Activated T-cell treated with anti-CD3 and anti-CD28 coated beads for 48 hours (primary cell): ENCODE measurements at places on chromosomes 16 and 17.

GRCh38 chr17:34291721-34292348 is 6.3 kb downstream of the CCL11 start:
- DNase-seq = no peak

- DNase-seq = no peak
These were observed 36.6 kb upstream of the CARMIL2 start for GRCh38 chr16:67608364-67608763.

GRCh38 chr17:2500446-2500845 is 11.2 kb downstream of the METTL16 start:
- DNase-seq = no peak

DNA sequence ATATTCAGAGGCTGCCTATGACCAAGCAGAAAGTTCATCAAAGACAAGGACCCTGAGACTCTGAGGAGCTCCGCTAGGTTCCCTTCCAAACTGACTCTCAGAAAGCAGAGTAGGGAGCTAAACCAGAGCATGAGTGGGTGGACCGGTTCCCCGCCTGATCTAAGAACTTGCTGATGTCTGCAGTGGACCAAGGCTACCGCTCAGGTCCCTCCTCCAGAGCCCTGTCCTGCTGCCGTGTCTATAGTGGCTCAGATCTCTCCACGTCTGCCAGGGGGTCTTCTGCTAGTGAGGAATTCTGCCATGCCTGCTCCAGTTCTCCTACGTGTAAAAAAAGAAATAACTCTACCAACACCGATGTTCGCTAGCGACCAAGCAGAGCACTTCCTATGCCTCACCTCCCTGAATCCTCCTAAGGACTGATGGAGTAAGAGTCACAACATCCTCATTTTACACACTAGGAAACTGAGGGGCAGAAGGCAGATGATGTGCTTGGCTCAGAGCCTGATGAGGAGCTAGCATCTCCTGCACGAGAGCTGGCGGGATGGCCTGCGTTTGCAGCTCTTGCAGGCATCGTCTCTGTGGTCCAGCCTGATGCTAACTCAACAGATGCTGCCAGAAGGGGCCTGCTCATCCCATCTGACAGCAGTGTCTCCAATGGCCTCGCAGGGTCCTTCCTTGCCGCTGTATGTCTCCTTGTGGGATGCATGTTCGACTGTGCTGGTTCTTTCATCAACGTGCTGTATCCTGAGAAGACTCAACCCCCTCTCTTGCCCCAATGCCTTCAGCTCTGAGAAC is 265.5 kb downstream of the C16orf95 start:
- DNase-seq = no peak

DNA sequence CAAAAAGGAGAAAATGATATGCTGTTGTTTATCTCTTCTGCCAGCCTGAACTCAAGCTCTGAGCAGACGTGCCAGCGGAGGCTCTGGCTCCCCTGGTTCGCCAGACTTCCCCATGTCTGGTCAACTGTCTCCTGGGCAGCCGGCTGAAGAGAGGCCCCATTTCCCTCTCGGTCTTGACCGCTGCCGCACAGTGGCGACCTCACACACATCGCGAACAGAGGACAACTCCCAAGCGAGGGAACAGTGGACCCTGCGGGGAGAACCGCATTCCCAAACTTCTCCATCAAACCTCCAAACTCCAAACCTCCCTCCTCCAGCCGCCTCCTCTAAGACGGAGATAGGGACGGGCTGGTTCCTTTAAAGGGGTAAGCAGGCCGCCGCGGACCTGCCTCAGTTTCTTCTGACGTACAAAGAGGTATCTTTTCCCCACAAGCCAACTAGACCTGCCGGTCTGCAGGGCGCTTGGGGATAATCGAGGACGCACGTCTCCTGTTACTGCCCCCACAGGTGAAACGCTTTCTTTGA is 24.9 kb upstream of the RFFL start:
- DNase-seq = no peak

GRCh38 chr16:28193530-28194423 is 18.0 kb downstream of the XPO6 start:
- DNase-seq = no peak

DNA sequence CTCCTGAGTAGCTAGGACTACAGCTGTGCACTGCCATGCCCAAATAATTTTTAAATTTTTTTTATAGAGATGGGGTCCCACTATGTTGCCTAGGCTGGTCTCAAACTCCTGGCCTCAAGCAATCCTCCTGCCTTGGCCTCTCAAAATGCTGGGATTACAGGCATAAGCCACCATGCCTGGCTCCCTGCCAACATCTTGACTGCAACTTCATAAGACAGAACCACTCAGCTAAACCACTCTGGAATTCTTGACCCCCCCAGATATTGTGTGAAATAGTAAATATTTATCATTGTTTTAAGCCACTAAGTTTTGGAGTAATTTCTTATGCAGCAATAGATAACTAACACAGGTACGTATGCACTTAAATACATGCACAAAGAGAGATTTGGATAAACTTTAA is 26.0 kb downstream of the DYNLL2 start:
- no peak for DNase-seq

DNA sequence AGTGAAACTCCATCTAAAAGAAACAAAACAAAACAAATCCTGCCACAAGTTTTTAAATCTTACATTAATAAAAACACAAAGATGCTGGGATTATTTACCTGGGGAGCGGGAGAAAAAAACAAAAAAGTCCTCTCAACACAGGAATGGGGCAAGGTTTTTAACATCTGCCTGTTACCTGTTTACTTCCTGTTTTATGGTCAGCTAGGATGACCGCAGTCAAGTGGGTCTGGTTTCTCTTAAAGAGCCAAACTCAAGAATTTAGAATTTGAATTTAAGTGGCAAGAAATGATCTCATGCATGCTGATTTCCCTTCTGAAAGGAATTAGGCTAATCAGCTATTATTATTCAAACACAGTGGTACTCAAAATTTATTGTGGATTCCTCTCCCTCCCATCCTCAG is 39.7 kb upstream of the TBC1D3K start:
- DNase-seq = no peak

GRCh38 chr17:2250140-2251095 is 53.2 kb downstream of the SMG6 start:
- no peak for DNase-seq

- no peak for DNase-seq
These were observed 308.4 kb downstream of the ABCC12 start for GRCh38 chr16:47847220-47847970.

DNA sequence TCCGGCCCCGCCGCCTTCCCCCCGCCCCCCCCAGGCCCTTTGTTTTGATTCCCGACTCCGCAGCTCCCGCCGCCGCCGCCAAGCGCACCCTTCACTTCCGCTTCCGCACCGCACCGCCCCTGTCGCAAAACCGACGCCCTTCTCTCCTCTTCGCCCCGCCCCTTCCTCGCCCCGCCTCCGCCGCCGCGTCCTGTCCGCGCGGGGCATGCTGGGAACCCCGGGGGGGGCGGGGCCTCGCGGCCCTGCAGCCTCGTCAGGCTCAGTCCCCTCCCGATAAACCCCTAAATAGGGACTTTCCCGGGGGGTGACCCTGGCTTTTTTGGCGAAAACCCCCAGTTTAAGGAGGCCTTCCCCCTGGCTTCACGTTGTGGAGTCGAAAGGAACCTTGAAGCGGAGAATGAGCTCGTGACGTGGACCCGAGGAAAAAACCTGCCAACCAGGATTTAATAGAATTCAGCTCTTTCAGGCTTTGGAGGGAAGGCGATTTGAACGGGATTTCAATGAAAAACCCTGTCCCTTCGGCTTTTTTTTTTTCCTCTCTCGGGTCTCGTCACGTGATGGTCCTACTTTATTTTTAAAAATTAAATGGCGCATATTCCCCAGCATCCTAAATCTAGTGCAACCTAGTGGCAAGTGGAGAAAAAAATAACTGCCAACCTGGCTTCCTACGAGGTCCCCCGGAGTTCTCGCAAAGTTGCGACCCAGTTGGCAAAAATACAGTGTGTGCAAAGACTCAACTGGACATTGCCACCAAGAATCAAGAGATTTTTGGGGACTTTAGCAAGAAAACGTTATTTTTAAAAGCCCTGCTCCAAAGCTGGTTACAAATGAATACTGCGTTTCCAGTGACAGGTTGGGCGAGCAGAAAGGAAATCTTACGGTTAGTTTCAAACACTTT is at the start of gene MARF1:
Gene MARF1 (minus strand): TSS at position 107 of the 898 bp plus-strand sequence. CDS start 3,921 bp downstream, outside the sequence.
- DNase-seq = peak; percentile 100

GRCh38 chr17:66438101-66438500 is 135.7 kb downstream of the PRKCA start:
- DNase-seq = no peak

GRCh38 chr16:79547085-79547484 is 53.5 kb downstream of the MAF start:
- DNase-seq = no peak

- no peak for DNase-seq
These were observed 121.7 kb upstream of the SDK2 start for GRCh38 chr17:73765824-73766563.

GRCh38 chr17:76142039-76142584 is 1.1 kb upstream of the FOXJ1 start:
- DNase-seq = no peak

DNA sequence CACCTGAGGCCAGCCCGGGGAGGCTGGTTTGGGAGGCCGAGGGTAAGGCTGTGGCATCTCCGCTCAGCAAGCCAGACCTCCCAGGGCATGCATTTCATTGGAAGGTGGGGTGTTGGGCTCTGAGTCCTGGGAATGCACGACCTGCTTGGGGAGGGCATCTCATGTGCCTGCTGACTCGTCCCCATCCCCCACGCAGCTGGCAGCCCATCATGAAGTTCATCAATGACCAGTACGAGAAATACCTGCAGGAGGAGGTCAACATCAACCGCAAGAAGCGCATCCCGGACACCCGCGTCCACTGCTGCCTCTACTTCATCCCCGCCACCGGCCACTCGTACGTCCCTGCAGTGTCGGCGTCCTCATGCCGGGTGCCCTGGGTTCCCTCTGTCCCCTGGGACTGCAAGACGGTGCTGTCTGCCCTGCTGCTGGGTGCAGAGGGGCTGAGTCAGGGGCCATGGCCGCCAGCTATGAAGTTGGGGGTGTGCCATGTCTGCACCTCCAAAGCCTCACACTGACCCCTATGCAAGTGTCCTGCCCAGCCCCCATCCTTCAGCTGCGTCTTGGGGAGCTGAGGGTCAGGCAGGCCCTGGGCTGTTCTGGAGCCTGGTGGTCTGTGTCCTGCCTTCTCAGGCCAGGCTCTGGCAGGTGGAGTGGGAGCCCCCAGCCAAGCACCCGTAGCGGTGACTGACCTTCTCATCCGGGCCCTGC is 347.9 kb downstream of the SEC14L1 start:
- no peak for DNase-seq

DNA sequence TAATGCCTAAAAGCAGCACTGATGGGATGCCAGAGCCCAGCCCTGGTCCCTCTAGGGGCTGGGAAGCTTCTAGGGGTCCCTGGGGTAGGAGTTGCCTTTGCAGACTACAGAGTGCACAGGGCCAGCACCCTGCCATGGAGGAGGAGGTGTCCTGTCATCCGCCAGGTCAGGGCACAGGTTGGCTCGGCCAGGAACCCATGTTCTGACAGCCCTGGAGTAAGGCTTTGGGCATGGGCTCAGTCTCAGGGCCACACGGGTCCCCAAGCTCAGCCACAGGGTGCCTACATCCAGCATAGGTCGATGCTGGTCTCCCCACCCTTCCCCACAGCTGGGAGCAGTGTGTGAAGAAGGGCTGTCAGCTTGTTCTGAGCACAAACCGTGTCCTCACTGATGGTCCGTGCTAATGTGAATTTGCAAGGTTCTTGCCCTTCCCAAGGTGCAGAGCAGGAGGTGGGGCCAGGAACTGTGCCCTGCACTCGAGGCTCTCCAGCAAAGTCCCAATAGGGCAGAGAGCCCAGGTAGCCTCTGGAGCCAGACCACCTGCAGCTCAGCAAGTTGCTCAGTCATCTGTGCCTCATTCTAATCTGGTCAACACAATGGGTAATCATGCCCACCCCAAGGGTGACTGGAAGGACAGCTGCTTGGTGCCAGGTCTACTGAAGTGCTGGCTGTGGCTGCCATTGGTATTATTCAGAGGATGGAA is 72.8 kb downstream of the AMFR start:
- DNase-seq = no peak
